ENCODE measurements at places on chromosomes 2 and 18.

DNA sequence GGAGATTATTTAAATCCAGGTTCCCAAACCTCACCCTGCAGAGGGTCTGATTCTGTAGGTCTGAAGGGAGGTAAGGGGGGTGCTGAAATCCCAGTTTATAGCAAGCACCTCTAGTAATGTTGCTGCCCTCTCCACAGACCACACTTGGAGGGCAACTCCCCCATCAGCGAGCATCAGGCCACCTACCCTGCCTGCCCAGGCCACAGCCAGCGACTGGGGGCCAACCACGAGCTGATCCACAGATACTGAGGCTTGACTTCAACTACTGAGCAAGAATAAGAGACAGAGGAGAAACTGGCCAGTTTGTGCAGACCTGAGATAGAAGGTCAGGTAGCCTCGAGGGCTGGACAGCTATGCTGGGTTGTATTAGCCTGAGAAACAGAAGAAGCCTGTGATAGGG, 36.3 kb upstream of the LBH start:
- peak; percentile 45 for DNase-seq

GRCh38 chr2:214484701-214485100, 73.8 kb downstream of the VWC2L start:
- DNase-seq: no peak

DNA sequence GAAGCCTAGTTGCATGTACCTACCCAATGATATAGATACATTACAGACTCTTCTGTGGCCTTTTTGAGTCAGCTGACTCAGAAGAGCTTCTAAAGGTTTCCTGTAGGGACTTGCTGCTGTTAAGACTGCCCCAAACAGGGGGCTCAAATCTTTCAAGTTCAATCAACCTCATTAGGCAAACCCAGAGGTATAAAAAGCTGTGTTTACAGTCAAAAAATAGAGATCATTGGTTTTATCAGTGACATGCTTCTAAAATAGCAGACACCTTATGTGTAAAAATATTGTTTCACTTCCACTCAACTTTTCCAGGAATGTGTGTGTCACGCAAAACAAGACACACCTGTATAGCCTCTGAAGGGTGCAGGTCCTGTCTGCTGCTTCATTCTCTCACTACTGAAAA, 624.3 kb upstream of the FANCL start:
- DNase-seq: no peak

- no peak for DNase-seq
Observed at GRCh38 chr2:85048534-85048933, 77.6 kb downstream of the KCMF1 start.

- peak; percentile 90 for DNase-seq
Observed at GRCh38 chr2:170155022-170155722, 22.8 kb upstream of the MYO3B start.

DNA sequence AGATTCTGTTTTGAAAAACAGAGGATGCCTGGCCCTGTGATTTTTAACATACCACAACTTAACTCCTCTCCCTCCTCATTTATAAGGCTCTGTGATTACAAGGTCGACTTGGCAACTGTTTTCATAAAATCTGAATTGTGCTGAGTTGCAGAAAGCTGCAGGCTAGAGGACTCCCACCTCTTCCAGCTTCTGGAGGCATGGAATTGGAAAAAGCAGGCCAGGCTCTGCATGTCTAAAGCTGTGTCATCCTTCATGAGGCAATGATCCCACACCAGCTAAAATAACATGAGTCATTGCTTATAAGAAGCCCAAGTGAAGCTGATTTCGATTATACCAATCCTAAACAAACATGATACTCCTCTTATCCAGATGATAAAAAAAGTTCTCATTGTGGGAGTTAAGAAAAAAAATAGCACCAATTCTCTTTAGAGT, 11.7 kb downstream of the ARHGAP28 start:
- no peak for DNase-seq

DNA sequence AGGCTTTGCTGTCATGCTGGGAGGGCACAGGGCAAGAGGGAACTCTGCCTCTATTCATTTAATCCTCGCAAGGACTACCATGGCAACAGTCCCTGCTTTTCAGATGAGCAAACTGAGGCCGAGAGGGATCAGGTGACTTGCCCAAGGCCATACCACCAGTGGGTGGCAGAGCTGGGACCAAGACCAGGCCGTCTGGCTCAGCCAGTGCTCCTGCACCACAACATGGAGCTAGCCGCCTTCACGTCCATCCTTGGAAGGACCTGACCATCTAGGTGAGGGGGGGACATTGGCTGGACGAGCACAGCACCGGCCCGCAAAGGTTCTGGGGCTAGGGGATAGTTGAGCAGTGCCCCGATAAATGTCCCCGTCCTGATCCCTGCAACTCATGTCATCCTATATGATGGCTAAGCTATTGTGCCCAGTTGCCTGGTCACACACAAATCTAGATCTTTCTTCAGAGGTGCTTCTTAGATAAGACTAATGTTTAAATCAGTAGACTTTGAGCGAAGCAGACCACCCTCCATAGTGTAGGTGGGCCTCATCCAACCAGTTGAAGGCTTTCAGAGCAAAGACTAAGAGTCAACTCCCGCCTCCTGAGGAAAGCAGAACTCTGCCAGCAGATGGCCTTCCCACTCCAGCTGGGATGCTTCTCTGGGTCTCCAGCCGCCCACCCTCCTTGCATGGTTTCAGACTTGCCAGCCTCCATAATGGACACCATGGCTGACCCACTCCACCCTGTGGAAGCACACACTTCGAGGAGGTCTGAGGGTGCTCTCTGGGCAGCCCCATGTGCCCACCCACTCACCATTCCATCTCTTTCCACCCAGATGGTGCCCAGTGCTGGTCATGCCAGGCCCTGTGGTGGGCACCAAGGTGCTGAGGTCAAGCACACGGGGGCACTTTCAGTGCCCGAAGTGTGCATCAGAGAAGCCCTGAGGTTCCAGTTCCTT, 214.8 kb upstream of the RAB6C start:
- DNase-seq: no peak

DNA sequence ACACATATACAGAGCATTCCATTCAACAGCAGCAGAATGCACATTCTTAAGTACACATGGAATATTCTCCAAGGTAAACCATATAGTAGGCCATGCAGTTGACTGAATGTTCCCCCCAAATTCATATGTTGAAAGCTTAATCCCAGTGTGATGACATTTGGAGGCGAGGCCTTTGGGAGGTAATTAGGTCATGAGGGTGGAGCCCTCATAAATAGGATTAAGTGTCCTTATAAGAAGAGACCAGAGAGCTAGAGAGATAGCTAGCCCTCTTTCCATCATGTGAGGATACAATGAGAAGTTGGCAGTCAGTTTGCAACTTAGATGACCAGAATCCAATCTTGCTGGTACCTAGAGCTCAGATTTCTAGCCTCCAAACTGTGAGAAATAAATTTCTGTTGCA, 27.6 kb downstream of the TMEM185B start:
- DNase-seq: no peak

GRCh38 chr2:108061439-108062042, 75.2 kb downstream of the SLC5A7 start:
- no peak for DNase-seq

DNA sequence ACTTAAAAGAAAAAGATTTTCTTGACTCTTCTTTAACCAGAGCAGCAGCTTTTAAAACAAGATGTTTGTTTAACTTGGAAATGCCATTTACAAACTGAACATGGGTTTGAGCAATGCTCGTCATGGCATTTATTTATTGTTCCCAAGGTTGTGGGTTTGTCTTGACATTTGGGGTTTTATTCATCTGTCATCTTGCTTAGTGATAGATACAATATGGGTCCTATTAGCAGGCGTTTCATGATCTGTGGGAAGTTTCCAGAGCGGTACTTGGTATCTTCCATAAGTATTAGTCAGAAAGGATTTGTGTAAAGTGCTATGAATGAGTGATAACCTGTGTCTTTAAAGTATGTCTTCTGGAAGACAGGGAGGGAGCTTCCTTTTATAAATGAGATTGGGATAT, 29.9 kb upstream of the MGAT5 start:
- no peak for DNase-seq

DNA sequence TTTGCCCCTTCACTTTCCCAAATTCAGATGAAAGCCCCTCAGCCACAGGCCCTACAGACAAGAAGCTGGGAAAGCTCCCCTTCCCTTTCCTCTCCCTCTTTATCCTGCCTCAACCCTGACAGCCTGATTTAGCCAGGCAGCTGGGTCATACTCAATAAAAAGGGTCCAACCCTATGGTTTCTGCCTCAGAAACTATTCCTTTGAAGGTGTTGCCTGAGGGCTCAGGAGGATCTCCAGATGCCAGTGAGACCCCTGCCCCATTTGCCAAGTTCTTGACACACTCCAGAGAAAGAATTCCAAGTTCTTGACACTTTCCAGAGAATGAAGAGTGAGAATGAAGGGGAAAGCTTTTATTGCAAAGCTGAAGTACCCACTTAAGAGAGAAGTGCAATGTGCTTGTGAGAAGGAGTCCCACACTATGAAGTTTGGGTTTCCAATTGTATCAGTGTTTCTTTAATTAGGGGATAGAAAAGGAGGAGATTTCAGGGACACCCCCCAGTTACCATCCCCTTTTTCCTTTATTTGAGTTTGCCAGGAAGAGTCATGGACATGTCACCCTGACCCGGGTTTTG, 576.2 kb downstream of the METTL4 start:
- DNase-seq: no peak

- DNase-seq: no peak
Observed at GRCh38 chr2:144372410-144373080, 147.4 kb downstream of the ZEB2 start.

- no peak for DNase-seq
Observed at GRCh38 chr2:242015108-242016065, 145.9 kb downstream of the RTP5 start.

- no peak for DNase-seq
Observed at GRCh38 chr2:3543023-3543683, 15.0 kb downstream of the RNASEH1 start.

GRCh38 chr2:103887625-103888024, 966.3 kb upstream of the POU3F3 start:
- DNase-seq: no peak

GRCh38 chr2:169823996-169824372, 721 bp downstream of the METTL5 start:
- DNase-seq: no peak

- DNase-seq: no peak
Observed at GRCh38 chr18:39839782-39840181, 2115.3 kb upstream of the PIK3C3 start.

DNA sequence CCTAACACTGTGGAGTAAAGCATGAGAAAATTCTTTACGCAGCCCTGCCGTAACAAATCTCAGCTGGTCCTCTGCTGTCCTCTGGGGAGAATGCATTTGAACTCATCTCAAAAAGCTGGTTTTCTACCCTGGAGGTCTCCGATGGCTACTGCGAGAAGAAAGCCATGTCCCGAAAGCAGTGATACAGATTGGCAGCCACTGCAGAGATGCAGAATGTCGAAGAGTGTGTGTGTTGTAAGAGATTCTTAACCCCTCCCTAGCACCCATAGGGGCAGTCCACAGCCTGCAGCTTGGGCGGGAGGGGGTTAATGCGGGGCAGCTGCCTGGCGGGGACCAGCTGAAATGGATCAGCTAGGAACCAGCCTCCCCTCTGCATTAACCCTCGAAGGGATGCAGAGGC, 235.9 kb downstream of the ZNF516 start:
- DNase-seq: no peak

- DNase-seq: no peak
Observed at GRCh38 chr2:143720095-143720664, 591.0 kb downstream of the ARHGAP15 start.

- DNase-seq: no peak
Observed at GRCh38 chr18:46412916-46413315, 244.1 kb downstream of the LOXHD1 start.

DNA sequence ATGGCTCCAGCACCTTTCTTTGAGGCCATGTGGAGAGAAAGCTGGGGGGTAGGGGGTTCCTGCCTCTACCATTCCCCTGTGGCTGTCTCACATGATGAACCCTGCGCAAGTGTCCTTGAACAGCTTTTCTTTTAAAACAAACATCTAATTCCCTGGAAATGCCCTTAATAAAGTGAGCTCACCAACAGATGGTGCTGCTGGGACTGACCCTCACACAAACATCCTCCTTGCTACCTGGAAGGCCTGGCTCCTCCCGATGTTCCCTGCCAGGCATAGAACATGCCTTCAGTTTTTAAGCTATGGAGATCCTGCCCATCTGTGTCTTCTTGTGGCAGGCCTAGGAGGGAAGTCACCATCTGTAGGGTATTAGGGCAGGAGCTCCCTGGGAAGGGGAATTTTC, 60.7 kb upstream of the GATA6 start:
- DNase-seq: no peak

- DNase-seq: no peak
Observed at GRCh38 chr2:71659868-71660518, 206.6 kb downstream of the DYSF start.

- no peak for DNase-seq
Observed at GRCh38 chr2:53033411-53033810, 734.2 kb upstream of the CHAC2 start.

DNA sequence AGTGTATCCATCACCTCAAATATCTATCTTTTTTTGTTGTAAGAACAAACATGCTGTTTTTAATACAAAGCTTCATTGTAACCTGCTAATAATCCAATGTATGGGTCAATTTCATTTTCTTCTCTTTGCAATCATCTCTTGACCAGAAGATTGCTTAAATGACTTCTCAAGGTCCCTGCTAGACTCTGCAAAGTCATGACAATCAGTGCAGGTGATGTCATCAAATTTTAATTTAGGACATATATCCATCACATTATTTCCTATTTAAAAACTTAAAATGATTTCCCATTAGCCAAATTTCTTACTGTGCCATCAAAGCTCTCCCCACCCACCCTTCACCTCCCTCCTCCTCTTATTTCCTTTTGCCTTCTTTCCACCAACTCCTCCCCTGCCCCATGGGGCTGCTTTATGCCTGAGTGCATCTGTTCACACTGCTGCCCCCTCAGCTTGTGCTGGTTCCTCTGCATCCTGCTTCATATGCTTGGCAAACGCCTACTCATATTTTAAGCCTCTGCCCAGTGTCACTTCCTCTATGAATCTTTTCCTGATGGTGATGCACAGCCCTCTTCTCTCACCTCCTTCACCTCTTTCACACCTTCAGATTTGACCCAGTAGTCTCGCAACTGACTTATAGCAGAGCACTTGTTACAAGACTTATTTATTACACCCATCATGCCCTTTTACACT, 20.3 kb downstream of the PLEK start:
- no peak for DNase-seq

GRCh38 chr2:43038034-43038695, 188.2 kb downstream of the ZFP36L2 start:
- no peak for DNase-seq

GRCh38 chr2:211900000-211900399, 638.6 kb downstream of the ERBB4 start:
- DNase-seq: no peak

DNA sequence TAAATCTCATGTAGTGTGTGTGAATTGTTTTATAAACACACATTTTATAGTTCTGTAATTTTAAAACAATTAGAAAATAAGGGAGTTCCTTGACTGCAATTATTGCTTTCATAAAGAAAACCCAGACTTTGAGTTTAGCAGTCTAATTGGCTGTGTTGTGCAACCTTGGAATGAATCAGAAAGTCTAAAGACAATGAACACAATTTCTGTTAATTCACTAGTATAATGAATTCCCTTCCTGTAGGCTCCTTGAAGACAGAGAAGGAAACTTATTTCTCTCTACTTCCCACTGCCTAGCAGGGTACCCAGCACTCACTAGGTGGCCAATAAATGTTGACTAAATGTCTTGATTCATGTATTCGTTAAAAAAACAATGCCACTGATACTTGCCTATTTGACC, 79.9 kb downstream of the ANTXR1 start:
- DNase-seq: no peak
